ENCODE measurements at places on chromosomes 12 and 14.

- H3K4me3 ChIP-seq = peak overlapping the region; percentile 13
- H3K36me3 ChIP-seq = peaks cover 19% of the 10 kb centered on the region
- peaks cover 32% of the 10 kb centered on the region for H3K4me1 ChIP-seq
Measured at GRCh38 chr12:53230108-53230845, 1.7 kb downstream of the RARG start.

GRCh38 chr14:58777541-58777979 lies 139.8 kb downstream of the DACT1 start:
- peak; percentile 32 for ATAC-seq
- peaks cover 26% of the 10 kb centered on the region for H3K27me3 ChIP-seq
- no peak overlapping the region for H3K4me3 ChIP-seq
- H3K27ac ChIP-seq = no peak overlapping the region

DNA sequence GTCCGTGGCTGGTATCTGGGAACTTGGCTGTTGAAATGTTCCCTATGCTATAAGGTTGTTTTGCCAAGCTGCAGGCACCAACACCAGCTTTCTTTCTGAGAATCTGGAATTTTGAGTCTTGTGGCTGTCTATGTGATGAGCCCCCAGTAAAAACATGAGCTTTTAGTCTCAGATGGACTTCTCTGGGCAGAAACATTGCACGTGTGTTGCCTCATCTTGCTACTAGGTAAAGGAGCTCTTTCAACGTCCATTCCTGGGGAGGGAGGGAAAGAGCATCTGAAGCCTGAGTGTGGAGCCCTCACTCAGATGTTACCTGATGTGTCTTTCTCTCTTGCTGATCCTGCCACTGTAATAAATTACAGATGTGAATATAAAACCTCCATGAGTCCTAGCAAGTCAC lies 183.8 kb upstream of the LHX5 start:
- no peaks in the 10 kb centered on the region for H3K4me1 ChIP-seq
- H3K36me3 ChIP-seq = no peaks in the 10 kb centered on the region
- no peaks in the 10 kb centered on the region for H3K27me3 ChIP-seq
- ATAC-seq = no peak
- no peak overlapping the region for H3K4me3 ChIP-seq

- H3K4me1 ChIP-seq = no peaks in the 10 kb centered on the region
- peaks cover 14% of the 10 kb centered on the region for H3K36me3 ChIP-seq
- no peaks in the 10 kb centered on the region for H3K27me3 ChIP-seq
- ATAC-seq = no peak
Measured at GRCh38 chr12:122147514-122148290, 26.3 kb downstream of the IL31 start.

GRCh38 chr12:107864235-107864634 lies 89.7 kb downstream of the ASCL4 start:
- H3K27me3 ChIP-seq = peaks cover 70% of the 10 kb centered on the region
- ATAC-seq = no peak
- peaks cover 10% of the 10 kb centered on the region for H3K4me1 ChIP-seq
- peak overlapping the region; percentile 17 for H3K4me3 ChIP-seq
- H3K27ac ChIP-seq = no peak overlapping the region

- peaks cover 61% of the 10 kb centered on the region for H3K4me1 ChIP-seq
- H3K27ac ChIP-seq = peak overlapping the region; percentile 41
- ATAC-seq = no peak
- H3K27me3 ChIP-seq = no peaks in the 10 kb centered on the region
- H3K36me3 ChIP-seq = peaks cover 12% of the 10 kb centered on the region
Measured at GRCh38 chr12:92968176-92968813, 39.2 kb upstream of the EEA1 start.

GRCh38 chr12:98997899-98998298 lies 352.8 kb downstream of the APAF1 start:
- no peak overlapping the region for H3K27ac ChIP-seq
- no peak for ATAC-seq
- no peak overlapping the region for H3K4me3 ChIP-seq
- H3K4me1 ChIP-seq = no peaks in the 10 kb centered on the region
- no peaks in the 10 kb centered on the region for H3K27me3 ChIP-seq

GRCh38 chr14:55238019-55238680 lies 33.1 kb upstream of the FBXO34 start:
- H3K27ac ChIP-seq = no peak overlapping the region
- peaks cover 11% of the 10 kb centered on the region for H3K4me1 ChIP-seq
- ATAC-seq = no peak
- H3K27me3 ChIP-seq = peaks cover 32% of the 10 kb centered on the region
- H3K4me3 ChIP-seq = no peak overlapping the region
- H3K36me3 ChIP-seq = no peaks in the 10 kb centered on the region

- H3K27ac ChIP-seq = no peak overlapping the region
- H3K4me1 ChIP-seq = no peaks in the 10 kb centered on the region
- H3K36me3 ChIP-seq = no peaks in the 10 kb centered on the region
- H3K4me3 ChIP-seq = no peak overlapping the region
- no peak for ATAC-seq
Measured at GRCh38 chr14:72052356-72052755, 120.1 kb downstream of the RGS6 start.

DNA sequence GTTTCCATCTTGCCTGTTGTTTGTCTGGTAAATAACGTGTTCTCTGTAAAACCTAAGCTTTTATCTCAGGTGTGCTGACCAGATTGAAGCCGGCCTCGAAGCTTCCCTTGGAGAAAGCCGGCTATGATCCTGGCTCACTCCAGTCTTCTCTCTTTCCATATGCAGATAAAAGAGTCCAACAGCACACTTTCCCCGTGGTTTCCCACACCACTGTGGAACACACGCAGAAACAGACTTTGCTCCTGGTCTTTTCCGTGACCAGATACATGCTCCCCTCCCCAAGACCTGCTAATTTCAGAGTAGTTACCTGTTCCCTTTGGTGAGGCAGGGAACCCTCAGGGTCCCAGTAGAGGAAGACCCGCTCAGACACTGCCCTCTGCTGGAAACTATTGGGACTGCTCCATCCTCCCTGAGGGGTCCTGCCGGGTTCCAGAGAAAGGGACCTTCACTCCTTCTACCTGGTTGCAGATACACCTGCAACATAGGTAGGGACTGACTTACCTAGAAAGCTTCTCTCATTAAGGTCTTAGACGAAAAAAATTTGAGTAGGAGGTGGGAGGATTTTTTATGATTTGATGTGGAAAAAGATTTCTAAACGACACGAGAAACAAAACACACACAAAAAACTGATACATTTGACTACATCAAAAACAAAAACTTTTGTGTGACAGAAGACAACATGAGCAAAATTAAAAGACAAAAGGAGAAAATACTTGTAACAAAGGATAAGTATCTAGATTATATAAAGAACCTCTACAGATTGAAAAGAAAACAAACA lies 415.4 kb upstream of the CCDC196 start:
- H3K4me1 ChIP-seq = peaks cover 7% of the 10 kb centered on the region
- peaks cover 21% of the 10 kb centered on the region for H3K27me3 ChIP-seq
- H3K27ac ChIP-seq = no peak overlapping the region
- ATAC-seq = peak; percentile 73
- H3K36me3 ChIP-seq = no peaks in the 10 kb centered on the region

- no peak overlapping the region for H3K4me3 ChIP-seq
- H3K4me1 ChIP-seq = peaks cover 22% of the 10 kb centered on the region
- no peak overlapping the region for H3K27ac ChIP-seq
- H3K36me3 ChIP-seq = peaks cover 25% of the 10 kb centered on the region
- ATAC-seq = no peak
Measured at GRCh38 chr12:104132351-104132956, 5.6 kb downstream of the NFYB start.

DNA sequence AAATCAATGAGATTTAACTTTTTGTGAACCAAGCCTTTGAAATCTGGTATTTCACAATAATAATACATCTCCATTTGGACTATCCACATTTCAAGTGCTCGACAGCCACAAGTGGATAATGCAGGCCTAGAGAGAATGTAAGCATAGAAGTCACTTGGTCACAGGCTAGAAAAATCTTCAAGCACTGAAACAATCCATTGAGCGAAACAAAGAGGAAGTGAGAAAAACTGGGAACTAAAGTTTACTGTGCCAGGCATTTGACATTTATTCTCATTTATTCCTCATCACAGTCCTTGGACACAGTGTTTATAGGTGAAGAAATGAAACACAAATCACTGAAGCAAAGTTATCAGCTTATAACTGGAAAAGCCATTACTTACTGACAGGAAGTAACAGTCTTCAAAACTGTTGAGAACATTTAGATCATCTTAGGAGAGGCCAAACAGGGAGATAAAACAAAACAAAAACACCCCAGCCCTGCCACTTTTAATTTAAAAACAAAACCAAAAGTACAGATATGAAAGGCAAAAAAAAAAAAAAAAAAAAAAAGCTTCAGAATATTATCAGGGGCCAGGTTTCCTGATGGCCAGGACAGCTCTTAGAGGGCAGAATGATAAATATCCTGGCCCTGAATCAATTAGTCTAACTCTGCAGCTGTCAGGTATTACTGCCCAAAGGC lies 29.2 kb downstream of the GNS start:
- H3K36me3 ChIP-seq = peaks cover 54% of the 10 kb centered on the region
- peaks cover 16% of the 10 kb centered on the region for H3K4me1 ChIP-seq
- H3K27ac ChIP-seq = peak overlapping the region; percentile 61
- H3K27me3 ChIP-seq = no peaks in the 10 kb centered on the region
- no peak overlapping the region for H3K4me3 ChIP-seq

- H3K4me3 ChIP-seq = no peak overlapping the region
- peaks cover 8% of the 10 kb centered on the region for H3K4me1 ChIP-seq
- no peak for ATAC-seq
- no peak overlapping the region for H3K27ac ChIP-seq
- peaks cover 23% of the 10 kb centered on the region for H3K36me3 ChIP-seq
Measured at GRCh38 chr14:53060046-53060445, 93.1 kb downstream of the DDHD1 start.

DNA sequence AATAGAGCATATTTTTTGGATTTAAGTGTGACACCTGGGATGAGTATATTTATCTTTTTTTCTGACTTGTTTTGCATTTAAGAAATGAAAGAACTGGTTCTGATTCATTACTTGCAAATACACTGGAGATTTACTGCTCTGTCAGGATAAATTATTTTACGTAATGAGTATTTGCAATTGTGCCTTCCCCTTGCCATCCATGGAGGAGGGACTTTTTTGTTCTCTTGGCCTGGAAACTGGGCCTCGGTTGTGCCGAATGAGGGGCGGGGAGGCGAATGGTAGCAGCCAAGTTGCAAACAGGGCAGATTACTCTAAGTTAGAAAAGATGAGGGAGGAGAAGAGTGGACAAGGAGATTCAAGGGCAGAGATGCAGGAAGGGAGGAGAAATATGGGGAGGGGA lies 308.7 kb downstream of the ATP23 start:
- no peaks in the 10 kb centered on the region for H3K27me3 ChIP-seq
- no peaks in the 10 kb centered on the region for H3K4me1 ChIP-seq
- H3K4me3 ChIP-seq = no peak overlapping the region
- H3K27ac ChIP-seq = no peak overlapping the region
- no peaks in the 10 kb centered on the region for H3K36me3 ChIP-seq

GRCh38 chr12:93572712-93573551 lies 457 bp downstream of the SOCS2 start:
- H3K27ac ChIP-seq = peak overlapping the region; percentile 52
- no peak for ATAC-seq
- peak overlapping the region; percentile 87 for H3K4me3 ChIP-seq
- H3K27me3 ChIP-seq = peaks cover 38% of the 10 kb centered on the region

DNA sequence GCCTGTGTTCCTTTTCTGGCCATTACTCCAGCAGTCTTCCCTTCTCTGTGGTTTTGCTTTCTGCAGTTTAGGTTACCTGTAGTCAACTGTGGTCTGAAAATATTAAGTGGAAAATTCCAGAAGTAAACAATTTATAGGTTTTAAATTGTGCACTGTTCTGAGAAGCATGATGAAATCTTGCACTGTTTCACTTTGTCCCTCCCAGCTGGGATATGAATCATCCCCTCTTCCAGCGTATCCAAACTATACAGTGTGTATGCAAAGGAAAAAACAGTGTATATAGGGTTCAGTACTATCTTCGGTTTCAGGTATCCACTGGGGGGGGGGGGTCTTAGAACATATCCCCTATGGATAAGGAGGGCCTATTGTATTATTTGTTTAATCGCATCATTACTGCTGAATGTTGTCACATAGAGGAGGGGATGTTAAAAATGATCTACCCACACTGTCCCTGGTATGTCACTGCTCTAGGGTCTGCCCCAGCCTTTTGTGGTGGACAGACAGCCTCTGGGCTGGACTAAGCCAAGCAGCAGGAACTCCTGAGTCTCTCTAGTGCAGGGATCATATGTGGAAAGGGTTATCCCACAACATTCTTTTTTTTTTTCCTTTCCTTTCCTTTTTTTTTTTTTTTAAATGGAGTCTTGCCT lies 109.1 kb upstream of the MAX start:
- peak overlapping the region; percentile 44 for H3K27ac ChIP-seq
- no peaks in the 10 kb centered on the region for H3K36me3 ChIP-seq
- ATAC-seq = no peak
- H3K4me1 ChIP-seq = peaks cover 70% of the 10 kb centered on the region
- no peaks in the 10 kb centered on the region for H3K27me3 ChIP-seq
- no peak overlapping the region for H3K4me3 ChIP-seq

DNA sequence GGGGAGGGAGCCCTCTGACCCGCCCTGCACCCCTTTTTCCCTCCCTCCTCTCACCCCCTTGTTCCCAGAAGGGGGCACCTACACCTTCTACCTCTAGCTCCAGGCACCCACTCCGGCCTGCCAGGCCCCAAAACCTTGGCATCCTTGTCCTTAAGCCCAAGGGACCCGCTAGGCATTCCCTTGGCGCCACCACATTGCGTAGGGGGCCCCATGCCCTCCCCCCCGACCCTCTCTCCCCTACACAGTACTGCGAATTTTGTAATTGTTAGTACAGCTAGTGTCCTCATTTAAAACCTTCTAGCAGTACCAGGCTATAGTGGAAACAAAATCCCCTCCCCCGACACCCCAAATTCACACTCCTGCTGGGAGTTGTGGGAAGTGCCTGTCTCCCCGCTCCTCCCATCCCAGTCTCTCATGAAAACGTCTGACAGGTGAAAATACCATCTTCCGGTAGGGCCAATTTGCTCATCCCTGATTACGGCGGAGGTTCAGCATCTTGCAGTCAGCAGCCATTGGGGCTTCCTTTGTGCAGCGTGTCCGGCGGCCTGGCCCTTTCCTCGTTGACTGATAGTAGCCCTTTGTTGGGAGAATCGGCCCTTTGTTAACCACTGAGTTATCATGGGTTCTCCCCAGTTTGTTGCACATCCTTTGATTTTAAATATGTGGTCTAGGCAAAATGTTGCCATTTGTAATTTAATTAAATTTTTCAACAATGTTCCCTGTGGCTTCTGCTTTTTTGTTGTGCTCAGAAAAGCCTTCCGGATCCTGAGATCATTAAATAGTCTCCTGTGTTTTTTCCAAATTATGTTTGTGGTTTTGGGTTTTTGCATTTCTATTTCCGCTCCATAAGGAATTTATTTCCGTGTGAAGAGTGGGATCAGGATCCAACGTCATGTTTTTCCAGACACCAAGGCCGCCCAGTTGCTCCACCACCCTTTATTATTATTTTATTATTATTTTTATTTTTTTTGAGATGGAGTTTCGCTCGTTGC lies 7.9 kb upstream of the CEP170B start:
- no peak for ATAC-seq
- H3K4me1 ChIP-seq = no peaks in the 10 kb centered on the region
- no peak overlapping the region for H3K4me3 ChIP-seq
- H3K27me3 ChIP-seq = peaks cover 18% of the 10 kb centered on the region
- H3K27ac ChIP-seq = no peak overlapping the region

All from stimulated activated memory B cell treated with anti-CD40 and anti-IgM and Interleukin-4, amounts not matched to agents 10 μg/mL and 1 μg/mL and 100 μg/mL, for 72 hours (primary cell).